ENCODE measurements at places on chromosomes 1 and 21.

DNA sequence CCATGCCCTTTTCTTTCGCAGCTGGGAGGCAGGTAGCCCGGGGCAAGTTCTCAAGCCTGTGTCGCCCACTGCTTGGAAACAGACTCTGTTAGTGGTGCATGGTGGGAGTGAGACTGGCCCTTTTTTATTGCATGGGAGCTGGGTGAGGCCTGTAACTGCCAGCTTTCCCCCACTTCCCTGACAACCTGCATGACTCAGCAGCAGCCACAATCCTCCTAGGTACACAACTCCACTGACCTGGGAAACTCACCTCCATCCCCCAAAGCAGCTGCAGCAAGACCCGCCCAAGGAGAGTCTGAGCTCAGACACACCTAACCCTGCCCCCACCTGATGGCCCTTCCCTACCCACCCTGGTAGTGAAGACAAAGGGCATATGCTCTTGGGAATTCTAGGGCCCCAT is 25.8 kb downstream of the PIGP start:
- no peak for DNase-seq

DNA sequence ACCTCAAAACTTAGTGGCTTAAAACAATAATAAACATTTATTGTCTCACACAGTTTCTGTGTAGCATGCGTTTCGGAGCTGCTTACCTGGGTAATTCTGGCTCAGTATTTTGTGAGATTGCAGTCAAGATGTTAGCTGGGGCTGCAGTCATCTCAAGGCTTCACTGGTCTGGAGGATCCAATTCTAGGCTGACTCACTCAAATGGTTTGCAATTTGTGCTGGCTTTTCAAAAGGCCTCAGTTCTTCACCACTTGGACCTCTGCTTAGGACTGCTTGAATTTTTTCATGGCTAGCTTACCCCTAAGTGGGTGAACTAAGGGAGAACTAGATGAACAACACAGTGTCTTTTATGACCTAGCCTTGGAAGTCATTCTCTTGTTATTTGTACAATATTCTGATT is 21.0 kb downstream of the XPR1 start:
- DNase-seq = peak; percentile 27

GRCh38 chr1:162279136-162279498 is 97.5 kb downstream of the SPATA46 start:
- DNase-seq = no peak

- DNase-seq = no peak
Measured at GRCh38 chr1:208298593-208299269, 54.5 kb upstream of the PLXNA2 start.

GRCh38 chr21:45300786-45301520 is 13.3 kb upstream of the POFUT2 start:
- DNase-seq = no peak

DNA sequence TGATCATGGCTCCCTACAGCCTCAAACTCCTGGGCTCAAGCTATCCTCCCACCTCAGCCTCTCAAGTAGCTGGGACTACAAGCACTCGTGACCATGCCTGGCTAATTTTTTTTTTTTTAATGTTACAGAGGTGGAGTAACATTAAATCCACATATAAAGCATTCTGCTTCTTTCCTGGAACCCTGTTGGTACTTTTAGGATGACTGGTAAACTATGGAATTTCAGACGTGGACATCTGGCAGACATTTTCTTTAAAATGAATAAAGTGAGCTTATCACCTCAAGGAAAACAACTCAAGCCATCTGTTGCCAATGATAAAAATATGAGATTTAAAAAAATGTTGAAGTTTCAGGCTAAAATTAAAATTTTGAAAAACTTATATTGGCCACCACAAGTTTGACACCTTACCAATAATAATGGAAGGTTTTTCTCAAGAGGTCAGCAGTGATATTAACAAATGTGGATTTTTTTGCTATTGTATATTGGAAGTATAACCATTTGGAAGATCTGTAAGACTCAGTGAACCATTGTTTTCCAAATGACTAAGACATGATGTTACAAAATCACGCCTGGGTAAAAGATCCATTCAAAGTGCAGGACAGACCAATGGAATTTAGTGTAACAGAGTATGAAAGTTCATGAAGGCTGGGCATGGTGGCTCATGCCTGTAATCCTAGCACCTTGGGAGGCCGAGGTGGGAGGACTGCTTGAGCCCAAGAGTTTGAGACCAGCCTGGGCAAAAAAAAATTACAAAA is 52.7 kb upstream of the EIF4G3 start:
- peak; percentile 69 for DNase-seq

DNA sequence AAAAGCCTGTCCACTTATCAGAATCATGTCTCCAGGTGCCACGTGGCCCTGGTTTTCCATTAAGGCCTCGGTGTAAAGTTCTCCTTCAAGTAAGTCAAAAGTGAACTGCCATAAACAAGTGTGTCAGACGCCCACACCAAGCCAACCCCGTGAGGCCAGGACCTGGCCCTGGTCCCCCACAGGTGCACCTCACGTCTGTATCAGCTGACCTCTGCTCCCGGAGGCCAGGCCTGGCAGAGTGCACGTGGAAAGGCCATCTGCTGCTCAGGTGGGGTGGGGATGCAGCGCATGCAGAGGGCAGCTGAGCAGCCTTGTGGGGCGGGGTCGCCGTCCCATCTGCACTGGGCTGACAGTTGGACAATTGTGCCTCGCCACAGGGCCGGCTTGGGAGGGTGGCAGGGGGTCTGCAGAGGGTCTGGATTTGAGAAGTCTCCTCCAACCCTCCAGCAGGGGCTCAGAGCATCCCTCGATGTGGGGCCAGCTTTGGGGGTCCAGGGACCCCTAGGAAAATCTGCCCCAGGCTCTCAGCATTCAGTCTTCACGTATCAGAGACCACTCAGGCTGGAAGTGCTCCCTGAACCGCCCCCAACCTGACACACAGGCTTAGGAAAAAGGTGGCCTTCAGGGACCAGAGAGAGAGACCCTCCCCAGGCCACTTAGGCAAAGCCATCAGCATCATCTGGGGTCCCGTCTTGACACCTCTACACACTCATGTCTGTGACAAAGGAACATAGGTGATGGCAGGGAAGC is 3.0 kb downstream of the SLC19A1 start:
- no peak for DNase-seq

GRCh38 chr1:228956864-228957263 is 221.6 kb downstream of the RHOU start:
- DNase-seq = no peak

DNA sequence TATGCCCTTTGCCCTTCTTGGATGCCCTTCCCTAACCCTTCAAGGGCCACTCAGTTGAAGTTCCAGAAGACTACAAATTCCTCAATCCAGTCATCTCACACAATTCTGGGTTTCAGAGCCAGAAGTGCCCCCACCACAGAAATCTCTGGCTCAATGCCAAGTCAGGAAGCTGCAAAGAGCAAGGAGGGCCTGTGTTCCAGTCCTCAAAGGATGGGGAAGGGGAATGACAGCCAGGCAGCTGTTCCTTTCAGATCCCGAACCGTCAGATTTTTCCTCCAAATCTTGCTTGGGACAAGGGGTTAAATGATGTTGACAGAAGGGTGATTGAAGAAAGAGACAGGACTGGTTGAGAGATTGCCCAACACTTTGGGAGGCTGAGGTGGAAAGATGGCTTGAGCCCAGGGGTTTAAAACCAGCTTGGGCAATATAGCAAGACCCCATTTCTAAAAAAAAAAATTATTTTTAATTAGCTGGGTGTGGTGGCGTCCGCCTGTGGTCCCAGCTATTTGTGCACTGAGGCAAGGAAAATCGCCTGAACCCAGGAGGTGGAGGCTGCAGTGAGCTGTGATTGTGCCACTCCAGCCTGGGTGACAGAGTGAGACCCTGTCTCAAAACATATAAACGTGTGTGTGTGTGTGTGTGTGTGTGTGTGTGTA is 716 bp upstream of the HPDL start:
- DNase-seq = peak; percentile 27

GRCh38 chr1:214615871-214616270 is 12.9 kb downstream of the CENPF start:
- DNase-seq = peak; percentile 63

DNA sequence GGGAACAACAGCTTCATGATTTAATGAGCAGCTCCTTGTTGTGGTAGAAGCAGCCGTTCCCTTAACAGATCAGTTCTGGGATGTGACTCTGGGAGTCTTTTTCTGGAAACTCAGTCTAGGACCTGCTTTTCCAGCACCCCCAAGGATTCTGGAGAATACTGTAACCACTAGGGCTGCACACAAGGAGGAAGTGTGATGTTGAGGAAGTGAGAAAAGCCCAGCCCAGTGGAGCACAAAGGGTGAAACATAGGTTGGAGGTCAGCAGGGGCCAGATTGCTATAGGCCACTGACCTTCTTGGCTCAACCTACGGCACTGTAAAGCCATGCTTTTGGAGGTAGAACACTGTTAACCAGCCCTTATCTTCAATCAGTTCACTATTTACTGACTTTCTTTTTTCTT is 10.1 kb upstream of the PLA2G5 start:
- no peak for DNase-seq

DNA sequence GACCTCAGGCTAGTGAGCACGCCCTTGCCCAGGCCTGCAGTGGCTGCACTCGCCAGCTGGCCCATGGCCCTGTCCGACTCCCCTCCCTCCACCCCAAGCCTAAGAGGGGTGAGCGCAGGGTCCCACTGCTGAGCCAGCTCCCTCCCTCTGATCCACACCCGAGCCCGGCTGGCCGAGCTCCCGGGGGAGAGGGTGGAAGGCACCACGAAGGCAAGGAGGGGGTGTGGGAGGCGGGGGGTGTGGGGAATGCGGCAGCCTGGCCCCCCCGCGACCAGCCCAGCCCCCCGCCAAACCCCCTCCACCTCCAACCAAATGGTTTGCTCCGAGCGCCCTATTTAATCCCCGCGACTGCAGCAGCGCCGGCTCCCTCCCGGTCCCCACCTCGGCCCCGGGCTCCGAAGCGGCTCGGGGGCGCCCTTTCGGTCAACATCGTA is at the start of gene CADM3:
Gene CADM3, plus strand, starts transcription at position 362 of the 434 bp plus-strand sequence. CDS start 151 bp downstream, outside the sequence.
- DNase-seq = no peak

GRCh38 chr1:166084613-166085012 is 82.2 kb downstream of the FAM78B start:
- no peak for DNase-seq
